ENCODE measurements at places on chromosomes 2 and 18.
A peak's percentile ranks its signal among the peaks of the same experiment; 100 is the strongest.

GRCh38 chr2:217981971-217982370 is 20.8 kb downstream of the TNS1 start:
- DNase-seq, result no peak

DNA sequence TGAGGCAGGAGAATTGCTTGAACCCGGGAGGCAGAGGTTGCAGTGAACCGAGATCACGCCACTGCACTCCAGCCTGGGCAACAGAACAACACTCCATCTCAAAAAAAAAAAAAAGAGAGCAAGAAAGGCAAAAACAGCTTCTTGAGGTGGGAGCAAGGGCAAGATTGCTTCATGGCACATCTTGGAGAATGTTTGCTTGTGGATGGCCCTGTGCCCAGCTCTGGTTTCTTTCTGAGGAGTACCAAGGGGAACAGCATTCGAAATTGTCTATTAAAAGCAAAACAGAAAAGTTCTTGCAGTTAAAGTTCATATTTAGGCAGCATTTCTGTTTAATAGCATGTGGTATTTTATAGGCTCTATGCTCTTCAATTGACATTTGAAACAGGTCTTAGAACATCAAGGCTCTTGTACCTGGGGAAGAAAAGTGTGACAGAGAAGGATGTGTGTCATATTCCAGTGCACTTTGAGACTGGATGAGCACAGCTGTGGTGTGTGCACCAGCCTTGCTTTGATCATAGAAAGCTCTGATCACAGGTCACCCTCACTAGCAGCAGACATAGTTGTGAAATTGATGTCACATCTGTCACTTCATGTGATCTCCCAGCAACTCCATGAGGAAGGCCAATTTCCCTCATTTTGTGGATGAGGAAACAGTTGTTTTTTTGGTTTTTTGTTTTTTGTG is 154.3 kb downstream of the UXS1 start:
- no peak for DNase-seq

DNA sequence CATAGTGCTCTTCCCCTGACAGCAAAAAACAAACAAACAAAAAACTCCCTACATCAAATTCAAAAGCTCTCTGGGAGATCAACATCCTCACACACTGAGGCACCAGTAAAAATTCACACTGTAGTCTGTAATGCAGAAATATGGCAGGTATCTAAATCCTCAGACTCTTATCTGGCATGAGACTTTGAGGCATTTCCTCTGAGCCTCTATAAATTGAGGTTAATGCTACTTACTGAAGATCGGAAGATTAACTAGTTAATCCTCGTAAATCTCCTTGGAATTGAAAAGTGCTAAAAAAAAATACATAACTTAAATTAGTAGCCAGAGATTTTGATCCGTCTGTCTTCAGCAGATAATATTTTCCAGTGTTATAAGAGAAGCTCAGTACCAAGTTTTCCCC is 65.0 kb downstream of the AP1S3 start:
- DNase-seq, result no peak

DNA sequence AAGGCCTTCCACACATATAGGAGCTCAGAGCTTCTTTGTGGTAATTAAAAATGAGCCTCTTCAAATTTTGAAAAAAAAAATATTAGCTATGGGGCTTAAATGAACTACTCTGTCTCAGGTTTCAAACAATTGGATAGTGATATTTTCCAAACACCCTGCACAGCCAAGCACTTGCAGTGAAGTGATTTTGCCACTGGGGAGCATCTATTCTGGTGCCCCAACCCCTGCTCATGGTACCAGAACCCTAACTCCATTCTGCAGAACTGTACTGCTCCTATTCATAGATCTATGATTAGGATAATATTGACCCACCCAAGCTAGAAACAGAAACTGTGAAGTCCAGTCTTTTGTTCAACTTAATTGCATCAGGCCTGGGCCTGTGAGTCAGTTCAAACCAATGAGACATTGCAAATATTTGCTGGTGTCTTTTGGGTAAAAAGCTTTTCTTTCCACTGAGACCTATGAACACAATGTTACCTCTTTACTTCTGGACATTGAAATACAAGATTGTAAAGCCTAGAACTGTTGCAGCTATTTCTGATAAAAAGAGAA is 324.0 kb downstream of the GALNT13 start:
- DNase-seq, result no peak

GRCh38 chr2:172624996-172625395 is 69.1 kb downstream of the PDK1 start:
- DNase-seq, result no peak

DNA sequence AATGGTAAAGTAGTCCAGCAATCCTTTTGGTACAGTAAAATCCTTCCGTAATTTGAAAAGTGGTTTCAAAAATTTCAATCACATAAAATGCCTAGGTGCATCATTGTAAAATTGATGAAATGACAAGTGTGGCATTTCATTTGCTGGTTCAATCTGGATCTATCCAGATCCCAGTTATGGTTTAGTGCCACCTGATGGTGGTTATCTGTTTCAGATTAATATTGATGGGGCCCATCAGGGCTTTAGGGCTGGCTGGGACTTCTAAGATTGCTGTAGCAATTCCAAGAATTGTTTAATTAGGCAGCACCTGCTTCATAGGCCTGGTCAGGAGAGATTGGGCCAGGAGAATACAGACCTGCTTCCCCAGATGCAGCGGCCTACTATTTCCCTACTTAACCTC is 55.5 kb upstream of the PIK3C3 start:
- DNase-seq, result no peak

DNA sequence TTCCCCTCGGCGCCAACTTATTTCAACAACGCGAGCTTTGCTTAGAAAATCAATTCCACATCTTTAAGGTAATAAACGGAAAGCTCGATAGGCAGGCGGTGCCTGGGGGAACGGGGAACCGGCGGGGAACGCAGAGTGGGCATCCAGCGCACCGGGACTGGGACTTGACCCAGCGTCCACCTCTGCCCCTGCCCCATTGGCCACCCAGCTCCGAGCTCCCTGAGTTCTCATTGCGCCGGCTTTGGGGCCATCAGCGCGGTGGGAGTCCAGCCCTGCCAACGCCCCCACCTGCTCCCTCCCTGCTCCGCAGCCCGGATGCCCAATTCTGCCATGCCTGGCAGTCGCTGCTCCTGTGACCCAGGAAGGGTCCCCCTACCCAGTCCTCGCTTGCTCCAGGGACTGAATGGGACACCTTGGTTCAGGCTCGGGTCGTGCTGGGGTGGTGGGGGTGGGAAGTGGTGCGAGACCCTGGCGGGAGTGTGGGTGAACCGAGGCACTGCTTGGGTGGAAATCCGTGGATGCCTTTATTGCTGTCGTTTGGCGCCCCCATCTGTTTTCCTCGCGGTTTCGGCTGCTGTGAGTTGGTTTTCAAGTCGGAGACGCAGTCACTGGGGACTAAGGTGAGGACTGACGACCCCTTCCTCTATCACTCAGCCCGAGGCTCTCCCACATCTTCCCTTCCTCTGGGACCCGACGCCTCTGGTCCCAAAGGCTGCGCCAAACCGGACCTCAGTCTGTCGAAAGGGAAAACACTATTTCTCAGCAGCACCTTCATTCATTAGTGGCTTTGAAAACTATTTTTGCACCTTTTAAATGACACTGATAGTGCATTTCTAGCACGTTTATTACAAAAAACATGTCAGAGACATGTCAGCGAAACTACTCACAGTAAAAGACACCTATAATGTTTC is 2.4 kb upstream of the EVX2 start:
- DNase-seq, result no peak

- DNase-seq, result no peak
Measured at GRCh38 chr2:23905155-23905554, 21.8 kb downstream of the ATAD2B start.

- peak; percentile 11 for DNase-seq
Measured at GRCh38 chr2:111117598-111118480, 2.9 kb upstream of the BCL2L11 start.

GRCh38 chr2:85468704-85469349 is 50.3 kb downstream of the SH2D6 start:
- no peak for DNase-seq

GRCh38 chr18:49371786-49372185 is 88.7 kb downstream of the DYM start:
- DNase-seq, result no peak

- no peak for DNase-seq
Measured at GRCh38 chr2:157260533-157261198, 3.2 kb downstream of the GALNT5 start.

DNA sequence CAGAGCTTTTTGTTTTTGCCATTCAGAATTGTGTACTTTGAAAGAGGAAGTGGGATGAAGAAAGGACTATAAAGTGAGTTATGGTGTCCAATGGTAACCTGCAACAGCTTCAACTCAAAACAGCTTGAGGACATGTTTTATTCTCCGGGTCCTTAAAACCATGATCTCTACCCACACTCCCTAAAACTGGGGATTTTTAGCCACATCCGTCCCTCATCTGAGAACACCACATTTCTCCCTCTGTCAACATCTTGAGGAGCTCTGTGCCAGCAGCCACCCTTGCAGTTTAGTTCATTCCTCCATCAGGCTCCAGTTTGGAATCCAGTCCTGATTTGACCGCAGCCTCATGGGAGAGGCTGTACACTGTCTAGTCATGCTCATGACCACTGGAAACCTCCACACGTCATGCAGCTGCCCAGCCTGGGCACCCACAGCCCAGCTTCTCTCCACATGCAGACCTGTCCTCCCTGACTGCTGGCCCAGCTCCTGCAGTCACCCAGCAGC is 62.6 kb downstream of the C18orf63 start:
- DNase-seq, result peak; percentile 8

DNA sequence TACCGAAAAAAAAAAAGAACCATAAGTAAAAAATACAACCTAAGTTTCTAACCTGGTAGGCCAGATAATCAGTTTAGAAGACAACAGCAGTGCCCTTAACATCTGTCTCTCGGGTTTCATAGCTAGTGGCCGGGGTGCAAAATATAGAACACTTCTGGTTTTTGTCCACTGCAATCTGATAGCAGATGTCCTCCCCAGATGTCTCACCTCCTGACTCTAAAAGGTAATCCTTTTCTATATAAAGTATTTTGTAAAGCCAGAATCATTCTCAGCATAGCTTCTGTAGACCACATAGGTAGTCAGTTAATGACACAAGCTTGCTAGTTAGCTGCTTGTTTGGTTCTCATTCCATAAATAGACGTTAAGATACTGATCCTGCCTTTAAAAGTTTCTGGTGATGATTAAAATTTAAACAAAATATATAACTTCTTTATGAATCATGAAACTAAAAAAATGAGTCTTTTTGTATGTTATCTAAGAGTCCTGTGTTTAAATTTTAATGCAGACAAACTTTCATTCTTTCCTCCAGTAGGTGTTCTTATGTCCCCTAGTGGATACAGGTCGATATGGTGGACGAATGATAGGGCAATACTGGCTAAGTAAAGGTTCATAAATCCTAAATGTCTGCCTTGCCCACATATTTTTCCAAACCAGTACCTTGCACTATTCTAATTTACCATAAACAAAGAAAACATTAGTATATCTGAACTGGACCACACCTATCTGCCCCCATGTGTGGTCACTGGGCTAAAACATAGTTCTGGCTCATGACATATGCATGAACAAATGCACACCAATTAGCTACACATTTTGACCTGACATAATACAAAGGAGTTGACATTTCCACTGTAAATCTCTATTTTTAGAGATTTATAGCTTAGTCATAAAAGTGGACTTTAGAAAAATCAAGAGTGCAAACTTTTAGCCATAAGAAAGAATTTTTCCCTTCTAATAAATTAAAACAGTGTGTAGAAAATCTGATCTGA is 171.0 kb downstream of the SRBD1 start:
- DNase-seq, result no peak

DNA sequence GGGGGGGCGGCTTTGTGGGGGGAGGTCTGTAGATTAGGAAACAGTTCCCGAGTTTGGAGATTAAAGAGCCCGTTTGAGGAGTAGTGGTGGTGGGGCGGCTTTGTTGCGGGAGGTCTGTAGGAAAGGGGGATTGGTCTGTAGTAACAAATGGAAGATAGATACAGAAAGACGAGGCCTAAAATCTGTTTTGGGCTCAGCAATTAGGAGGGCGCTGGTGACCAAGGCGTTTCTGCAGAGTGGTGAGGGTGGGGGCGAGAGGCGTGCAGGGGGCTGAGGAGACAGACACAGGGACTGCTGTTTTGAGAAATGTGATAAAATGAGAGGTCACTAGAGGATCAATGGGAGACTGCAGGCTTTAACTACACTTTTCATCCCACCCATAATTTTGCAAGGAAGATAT is 1.6 kb upstream of the ADNP2 start:
- no peak for DNase-seq

GRCh38 chr18:63578357-63578958 is 8.7 kb upstream of the SERPINB13 start:
- DNase-seq, result peak; percentile 7

DNA sequence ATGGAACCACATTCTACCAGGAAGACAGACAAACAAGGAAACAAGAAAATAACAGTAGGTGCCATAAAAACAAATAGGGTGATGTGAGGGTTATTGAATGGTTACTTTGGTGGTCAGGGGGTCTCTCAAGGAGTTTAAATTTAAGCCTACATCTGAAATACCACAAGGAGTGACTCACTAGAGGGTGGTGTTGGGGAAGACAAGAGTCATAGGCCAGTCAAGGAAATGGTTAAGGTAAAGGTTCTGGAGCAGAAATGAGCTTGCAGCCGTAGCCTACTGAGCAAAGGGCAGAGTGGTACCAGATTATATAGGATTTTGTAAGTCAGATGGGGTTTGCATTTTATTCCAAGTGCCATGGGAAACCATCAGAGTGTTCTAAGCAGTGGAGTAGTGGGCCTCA is 135.6 kb upstream of the DAPL1 start:
- no peak for DNase-seq

GRCh38 chr2:62099523-62100175 is 96.3 kb upstream of the B3GNT2 start:
- DNase-seq, result no peak

DNA sequence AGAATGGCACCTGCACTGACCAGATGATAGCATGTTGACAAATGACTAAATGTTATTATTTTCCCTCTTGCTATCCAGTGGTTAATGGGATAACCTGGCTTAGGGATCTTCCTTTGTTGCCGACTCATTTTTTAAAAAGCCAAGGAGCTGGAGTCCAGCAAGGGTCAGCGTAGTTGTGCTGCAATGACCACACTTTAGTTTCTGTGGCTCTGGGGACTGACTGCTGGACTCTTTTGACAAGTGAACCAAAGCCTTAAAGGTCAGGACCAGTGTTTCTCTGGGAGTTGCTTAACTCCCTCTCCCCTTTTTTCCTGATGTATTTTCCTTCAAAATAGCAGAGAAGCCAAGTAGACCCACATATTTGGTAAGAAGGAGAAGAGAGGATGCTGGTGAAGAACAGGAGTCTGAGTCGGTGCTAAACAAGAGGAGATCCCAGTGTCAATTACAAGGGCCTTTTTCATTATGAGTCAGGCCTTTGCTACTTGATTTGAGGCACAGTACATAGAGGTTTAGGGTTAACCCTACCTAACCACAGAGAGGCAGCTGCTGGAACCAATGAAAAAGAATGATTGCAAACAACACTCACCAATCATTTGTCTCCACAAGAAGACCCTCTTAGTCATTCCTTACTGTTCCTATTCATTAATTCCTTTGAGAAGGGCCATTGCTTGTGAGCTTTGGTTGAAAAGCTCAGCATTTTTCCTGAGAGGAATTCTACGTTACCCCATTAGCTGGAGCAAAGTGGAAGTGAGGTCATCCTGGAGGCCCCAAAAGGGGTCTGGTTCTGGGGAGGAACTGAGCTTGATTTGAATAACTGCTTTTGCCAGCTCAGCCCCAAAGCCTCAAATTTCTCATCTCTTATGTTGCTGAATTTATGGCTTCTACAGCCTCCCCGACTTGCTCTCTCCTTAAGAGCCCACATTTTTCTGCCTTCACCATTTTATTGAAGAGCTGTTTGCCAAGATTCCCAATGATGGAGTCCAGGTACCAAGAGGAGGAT is 137.6 kb upstream of the HNMT start:
- no peak for DNase-seq
